ENCODE measurements at places on chromosomes 7 and 10.

GRCh38 chr7:129013048-129013724, 41.7 kb downstream of the TNPO3 start:
- DNase-seq: no peak

DNA sequence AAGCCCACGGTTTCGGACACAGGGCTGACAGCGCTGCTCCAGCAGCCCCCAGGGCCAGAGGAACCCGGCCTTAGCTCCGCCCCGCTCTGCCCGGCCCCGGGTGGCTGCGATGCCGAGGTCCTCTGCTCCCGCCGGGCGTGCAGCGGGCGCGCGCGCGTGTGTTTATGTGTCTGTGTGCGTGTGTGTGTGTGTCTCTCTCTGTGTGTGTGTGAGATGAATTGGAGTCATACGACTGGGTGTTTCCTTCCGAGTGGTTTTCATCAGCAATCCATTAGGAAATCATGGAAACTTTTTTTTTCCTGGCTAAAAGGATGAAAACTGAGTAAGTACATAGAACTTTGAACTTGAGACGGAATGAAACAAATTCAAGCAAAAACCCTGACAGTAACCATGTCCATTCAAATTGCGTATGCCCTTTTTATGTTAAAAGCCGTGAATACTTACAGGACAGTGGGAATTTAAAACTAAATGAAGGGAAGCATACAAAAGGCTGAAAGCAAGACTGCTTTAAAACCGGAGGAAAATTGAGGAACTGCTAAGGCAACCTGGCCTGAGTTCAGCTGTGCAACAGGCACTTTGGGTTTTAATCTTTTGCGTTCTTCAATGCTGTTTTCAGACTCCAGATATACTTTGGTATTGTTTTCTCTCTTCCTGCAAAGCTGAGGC, at the start of gene CPED1:
TSS of gene CPED1 (plus strand) at position 121 of the 666 bp plus-strand sequence. CDS start 911 bp downstream, outside the sequence.
- DNase-seq: peak; percentile 83

DNA sequence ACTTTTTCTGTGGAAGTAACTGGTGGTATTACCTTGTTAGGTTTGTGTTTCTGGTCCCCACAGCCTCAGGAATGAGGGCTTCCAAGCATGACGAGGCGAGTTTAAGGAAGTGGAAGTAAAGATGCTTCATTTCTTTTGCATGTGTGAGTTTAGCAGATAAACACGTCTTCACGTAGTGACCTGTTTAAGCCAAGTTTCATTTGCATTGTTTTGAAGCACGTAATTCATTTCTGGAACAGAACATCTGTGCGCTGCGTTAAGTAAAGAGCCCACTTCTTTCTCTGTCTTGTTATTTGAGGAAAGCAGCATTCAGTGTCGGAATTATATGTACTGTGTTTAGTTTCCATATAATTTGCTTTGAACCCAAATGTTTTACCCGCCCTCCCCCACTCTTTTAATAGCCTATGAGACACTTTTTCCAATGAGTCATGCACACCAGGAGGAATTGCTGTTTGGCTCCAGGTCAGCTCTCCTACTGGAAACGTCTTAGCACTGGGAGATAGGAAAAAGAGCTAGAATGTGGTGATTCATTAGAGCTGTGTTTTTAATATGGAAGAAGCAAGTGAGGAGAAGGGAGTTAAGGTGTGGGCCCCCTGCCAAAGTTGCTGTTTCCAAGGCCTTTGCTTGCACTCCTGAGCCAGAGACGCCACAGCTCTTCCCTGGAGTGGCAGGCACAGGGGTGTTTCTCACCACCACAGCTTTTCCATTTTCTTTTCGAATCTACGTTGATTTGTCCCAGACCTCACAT, 36.7 kb downstream of the BTBD16 start:
- no peak for DNase-seq

- DNase-seq: no peak
Measured at GRCh38 chr7:132687981-132688383, 111.7 kb upstream of the PLXNA4 start.

DNA sequence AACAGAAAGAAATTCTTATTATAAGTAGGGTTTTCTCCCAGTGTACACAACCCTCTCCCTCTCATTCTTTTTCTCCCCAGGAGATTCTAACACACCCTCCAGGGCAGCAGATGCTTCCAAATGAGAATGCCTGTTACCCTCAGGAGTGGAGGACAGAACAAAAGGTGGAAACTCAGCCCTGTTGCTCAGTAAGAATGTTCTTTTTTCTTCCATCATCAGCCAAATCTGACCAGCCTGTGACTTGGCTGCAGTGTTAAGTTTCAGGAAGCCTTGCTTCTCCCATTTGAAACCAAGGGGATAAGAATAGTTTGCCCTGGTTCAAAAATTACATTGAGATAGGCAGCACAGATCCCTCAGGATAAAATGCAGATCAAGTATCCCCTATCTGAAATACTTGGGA, 77.5 kb upstream of the EEPD1 start:
- no peak for DNase-seq

- no peak for DNase-seq
Measured at GRCh38 chr10:77564731-77565589, 72.6 kb downstream of the KCNMA1 start.

DNA sequence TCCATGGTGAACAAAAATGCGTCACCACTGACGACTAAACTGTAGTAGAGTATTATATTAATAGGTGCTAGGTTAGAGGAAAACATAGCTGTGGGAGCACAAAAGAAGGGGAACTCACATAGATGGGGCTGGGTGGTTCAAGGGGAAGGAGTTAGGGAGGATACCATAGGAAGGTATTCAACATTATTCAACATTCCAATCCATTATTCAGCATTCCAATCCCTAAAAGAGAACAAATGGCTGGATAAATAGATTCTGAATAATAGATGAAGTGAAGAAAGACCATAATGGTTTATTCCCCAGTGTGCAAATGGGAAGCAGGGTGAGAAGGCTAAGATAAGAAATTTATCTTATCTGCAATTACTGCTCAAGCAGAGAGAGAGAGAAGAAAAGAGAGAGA, 61.4 kb downstream of the AASS start:
- no peak for DNase-seq

DNA sequence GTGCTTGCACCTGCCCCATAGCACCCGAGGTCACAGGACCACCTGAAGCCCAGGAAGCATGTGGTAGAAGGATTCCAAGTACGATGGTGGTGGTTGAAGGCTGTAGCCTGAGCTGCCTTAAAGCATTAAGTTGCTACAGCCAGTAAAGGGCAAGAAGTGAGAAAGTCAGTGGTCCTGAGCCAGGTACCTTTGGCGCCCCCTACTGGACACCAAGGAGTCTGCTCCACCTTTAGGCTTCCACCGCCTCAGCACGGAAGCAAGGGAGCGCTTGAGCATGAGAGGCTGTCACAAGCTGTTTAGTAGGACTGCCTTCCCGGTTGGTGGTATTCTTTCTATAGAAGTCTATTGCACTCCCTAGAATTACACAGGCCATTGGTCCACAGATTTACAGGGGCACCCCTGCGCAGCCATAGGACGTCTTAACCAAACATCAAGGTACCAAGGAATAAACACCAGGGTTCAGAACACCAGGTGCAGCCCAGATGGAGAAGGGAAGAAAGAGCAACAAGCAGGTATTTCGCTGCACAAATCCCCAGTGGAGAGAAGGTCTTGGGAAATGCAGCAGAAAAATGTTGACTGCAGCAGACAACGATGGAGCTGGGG, 2.2 kb downstream of the CRTAC1 start:
- peak; percentile 85 for DNase-seq

DNA sequence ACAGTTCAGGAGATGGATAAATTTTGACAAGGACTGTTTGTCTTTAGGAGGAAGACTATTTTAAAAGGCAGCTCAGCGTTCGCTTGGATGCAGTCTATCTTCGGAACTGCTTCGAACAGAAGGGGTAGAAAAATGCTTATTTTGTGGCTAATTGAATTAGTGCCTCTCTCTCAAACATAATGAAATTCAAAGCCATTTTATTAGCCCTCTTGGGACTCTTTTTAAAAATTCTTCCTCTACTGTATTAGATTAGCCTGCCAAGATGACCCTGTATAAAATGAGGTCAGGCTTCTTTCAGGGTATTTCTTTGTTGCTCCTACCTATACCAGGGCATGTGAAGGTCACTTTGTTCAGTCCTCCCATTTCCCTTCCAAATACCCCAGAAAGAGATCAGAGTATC, 379.2 kb upstream of the NFE2L3 start:
- DNase-seq: no peak

DNA sequence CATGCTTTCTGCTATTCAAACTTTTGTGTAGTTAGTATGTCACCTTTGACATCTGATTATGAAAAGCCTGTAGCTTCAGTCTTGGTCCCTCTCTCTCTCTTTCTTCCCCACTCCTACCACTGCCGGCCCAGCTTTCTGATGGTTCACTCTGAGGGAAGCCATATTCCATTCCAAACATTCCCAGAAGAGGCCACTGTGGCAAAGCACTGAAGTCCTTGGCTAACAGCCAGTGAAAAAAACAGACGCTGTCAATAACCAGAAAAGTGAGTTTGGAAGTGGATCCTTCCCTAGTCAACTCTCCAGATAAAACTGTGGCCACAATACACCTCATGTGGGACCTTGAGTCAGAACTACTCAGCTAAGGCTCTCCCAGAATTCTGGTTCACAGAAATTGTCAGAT, 950.7 kb upstream of the PHF14 start:
- no peak for DNase-seq

- DNase-seq: no peak
Measured at GRCh38 chr10:120455004-120455403, 2.0 kb upstream of the PLPP4 start.

DNA sequence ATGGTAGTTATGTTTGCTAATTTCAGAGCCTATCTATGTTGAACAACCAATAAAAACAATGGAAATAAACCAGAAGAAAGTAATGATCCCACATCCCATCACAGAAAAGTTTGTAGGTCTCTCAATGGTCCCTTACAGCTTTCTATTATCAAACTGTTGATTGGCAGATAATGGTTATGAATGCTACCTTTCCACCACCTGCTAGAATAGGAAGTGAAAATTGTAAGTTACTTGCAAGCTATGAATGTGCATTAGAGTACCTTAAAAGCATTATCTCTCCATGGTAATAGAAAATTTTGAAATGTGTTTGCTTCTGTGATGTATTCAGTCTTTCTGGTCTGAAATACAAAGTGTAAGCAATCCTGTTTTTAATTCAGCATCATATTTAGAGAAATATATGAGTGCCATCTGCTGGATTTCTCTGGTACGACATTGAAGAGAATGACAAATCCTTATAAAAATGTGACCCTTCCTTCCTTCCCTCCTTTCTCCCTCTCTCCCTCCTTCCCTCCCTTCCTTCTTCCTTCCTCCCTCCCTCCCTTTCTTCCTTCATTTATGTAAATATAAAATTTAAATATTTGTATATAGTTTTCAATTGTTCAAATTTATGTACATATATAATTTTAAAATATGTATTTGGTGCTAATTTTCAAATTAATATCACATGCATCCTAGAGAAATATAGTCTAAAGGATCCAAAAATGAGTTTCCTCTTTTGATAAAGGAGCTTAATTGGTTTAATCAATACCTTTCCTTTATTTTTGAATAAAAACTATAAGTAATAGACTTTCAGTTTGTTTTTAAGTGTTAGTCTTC, 41.4 kb upstream of the PNLIPRP3 start:
- peak; percentile 54 for DNase-seq

DNA sequence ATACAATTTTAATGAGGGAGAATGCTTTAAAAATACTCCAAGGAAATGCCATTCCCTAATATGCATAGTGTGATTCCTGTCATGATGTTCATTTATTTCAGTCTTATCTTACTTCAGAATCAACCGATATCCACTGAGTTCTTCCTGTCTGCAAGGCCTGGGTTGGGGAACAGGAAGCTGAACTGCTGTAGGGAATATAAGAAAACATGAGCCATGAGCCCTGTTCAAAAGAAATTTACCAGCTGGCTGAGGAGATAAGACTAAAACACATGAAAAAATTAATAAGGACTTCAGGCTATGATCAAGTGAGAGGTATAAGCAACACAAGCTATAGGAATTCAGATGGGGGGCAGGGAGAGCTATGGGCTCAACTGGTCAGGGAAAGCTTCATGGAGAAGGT, 184.7 kb downstream of the PLPP4 start:
- DNase-seq: peak; percentile 87

DNA sequence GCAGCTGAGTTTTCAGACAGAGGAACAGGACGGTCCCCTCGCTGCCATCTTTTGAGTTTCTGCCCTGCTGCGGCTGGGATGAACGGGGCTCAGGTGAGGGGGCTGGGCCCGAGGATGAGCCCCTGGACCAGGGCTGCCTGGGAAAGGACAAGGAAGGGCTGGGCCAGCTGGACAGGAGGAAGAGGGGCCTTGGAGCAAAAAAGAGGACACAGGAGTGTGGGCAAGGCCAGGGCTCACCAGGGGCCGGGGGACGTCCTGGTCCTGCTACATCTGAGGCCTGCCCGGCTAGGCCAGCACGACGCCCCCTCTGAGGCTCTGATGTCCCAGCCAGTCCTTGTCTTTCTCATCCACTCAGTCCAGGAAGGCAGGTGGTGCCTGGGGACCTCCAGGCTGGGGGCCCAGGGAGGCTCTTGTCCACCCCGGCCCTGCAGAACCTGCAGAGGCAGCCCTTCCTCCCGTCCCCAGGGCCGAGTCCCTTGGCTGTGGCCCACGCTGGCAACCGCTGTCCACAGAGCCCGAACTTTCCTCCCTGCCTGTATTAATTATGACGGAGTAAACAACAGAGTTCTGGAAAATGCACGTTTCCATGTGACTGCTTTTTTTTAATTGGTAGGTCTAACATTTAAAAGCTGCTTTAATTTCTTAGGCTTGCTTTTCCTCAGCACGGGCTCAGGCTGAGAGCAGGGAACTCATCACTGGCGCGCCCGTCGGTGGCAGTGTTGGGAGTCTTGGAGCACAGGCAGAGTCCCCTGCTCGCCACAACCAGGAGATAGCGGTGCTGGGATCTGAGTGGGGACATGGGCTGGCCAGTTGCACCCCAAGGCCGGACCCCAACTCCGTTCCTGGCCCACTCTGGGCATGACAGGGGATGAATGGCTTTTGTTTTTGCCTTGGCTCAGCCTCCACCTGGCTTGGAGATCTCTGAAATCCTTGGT, 187.7 kb downstream of the ELFN1 start:
- no peak for DNase-seq

- DNase-seq: no peak
Measured at GRCh38 chr10:43308515-43308914, 41.6 kb upstream of the RASGEF1A start.

DNA sequence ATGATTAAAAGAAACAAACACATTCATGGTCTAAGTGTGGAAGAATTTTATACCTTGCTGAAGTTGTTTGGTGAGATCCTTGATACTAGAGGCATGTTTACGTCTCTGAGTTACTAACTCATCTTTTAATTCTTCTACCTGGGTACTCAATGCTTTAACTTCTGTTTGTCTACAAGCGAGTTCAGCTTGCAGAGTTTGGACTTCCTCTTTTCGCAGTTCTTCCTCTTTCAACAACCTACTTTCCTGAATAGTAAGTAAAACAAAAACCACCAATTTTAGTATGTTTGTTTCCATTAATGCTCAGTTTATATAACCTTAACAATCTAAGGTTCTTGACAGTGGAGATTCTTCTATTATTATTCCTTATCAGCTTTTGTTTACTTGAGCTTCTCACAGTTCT, 42.9 kb downstream of the CCDC186 start:
- peak; percentile 78 for DNase-seq

GRCh38 chr7:155941688-155942087, 129.4 kb upstream of the SHH start:
- DNase-seq: no peak

- no peak for DNase-seq
Measured at GRCh38 chr7:17406738-17407137, 108.3 kb downstream of the AHR start.
